ENCODE measurements at places on chromosomes 6 and 20. TPM values are rescaled to one million over a fixed set of nuclear protein-coding genes. Genes with fewer than 3 reads are reported as not detected.
A peak's percentile ranks its signal among the peaks of the same experiment; 100 is the strongest.

TGM6 gene
- total RNA-seq = not detected

GRCh38 chr6:2838251-2838650 is 3.4 kb downstream of the SERPINB1 start:
- no peak for DNase-seq

- DNase-seq = no peak
These were observed 24.9 kb upstream of the SASH1 start for GRCh38 chr6:148317739-148318138.

FOXC1 gene
- total RNA-seq = 11.1 TPM

GRCh38 chr6:159826968-159827647 is 27.0 kb downstream of the PNLDC1 start:
- DNase-seq = no peak

C2 gene
- total RNA-seq = 1.3 TPM

NMBR gene
- total RNA-seq = not detected

ME1 gene
- total RNA-seq = 4.0 TPM

DNA sequence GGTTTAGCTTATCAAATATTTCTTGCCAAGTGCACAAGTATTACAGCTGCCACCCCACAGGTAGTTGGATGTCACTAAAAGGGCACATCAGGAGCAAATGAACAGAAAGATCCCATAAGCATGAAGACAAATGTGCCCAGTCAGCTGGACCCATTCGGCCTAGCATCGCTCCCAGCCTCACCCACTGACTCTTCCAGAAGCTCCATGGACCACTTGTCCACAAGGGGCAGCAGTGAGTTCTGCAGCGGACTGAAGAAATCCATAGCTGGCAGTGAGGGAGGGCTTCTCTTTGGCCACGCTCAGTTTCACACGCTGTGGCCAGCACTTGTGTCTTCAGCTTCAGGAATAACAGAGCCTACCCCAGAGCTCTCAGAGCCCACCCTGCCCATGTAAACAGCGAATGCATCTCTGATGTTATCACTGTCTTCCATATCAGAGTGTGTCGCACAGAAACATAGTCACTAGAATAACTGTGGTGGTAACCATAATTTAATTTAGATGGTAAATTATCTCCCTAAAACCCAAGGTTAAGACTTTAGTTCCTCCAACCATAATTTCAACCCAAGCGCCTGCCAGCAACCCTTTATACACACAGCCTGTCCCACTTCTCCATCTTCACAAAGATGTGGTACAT is 15.8 kb downstream of the CGA start:
- DNase-seq = peak; percentile 65

- DNase-seq = no peak
These were observed 75.4 kb downstream of the PERP start for GRCh38 chr6:138031850-138032249.

- DNase-seq = no peak
These were observed 97.3 kb upstream of the MLIP start for GRCh38 chr6:54013966-54014365.

ENPP5 gene
- not detected for total RNA-seq

DNA sequence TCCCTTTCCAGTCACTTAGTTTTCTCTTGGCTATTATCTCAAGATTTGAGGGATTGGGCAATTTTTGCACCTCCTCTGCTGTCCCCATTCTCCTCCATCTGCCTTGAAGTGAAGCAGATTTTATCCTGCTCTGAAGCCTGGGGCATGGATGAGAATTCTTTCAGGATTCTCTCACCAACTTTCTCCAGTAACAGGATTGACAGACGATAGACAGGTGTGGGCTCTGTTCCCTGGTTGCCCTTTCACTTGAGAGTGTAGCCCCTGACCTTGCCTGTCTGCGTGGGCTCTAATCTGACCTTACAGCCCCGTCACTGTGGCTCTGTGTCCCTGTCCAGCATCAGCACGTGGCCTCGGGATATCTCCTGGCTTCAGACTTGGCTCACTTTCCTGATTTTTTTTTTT is 27.1 kb downstream of the CDYL start:
- no peak for DNase-seq

POU5F1 gene
- 0.22 TPM for total RNA-seq

SLC35D3 gene
- not detected for total RNA-seq

Measured in GM23248 (cell line).